ENCODE measurements at places on chromosomes 1 and 21.
A peak's percentile ranks its signal among the peaks of the same experiment; 100 is the strongest.

DNA sequence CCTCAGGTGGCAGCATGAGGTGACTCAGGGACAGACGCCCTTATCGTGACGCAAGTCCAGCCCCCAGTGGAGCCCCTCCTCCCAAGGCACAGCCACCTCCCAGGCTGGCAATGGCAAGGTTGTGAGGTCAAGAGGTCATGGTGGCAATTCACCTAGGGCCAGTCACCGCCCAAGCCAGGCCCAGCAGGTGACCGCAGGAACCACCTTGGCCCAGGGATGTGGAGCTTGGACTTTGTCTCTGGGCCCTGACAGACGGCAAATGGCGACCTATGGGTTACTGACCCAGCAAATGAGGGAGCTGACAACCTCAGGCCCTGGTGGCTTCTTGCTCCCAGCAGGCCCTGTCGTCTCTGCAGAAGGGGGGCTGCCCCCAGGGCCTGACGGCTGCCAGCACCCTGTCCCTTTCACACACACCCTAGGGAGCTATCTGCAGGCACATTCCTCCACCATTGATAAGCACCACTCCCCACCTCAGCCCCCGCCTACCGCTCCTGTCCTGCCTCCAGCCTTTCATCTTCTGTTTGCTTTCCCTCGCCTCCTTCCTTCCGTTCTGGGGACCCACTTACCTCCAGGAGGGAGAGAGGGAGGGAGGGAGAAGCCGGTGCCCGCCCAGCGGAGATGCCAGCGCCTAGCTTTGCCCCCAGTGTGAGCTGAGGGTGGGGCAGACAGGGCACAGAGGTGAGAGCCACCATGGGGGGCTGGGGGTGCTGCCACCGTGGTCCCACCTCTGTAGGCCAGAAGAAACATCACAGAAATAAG, 12.1 kb downstream of the EPHA2 start:
- DNase-seq, result peak; percentile 71

DNA sequence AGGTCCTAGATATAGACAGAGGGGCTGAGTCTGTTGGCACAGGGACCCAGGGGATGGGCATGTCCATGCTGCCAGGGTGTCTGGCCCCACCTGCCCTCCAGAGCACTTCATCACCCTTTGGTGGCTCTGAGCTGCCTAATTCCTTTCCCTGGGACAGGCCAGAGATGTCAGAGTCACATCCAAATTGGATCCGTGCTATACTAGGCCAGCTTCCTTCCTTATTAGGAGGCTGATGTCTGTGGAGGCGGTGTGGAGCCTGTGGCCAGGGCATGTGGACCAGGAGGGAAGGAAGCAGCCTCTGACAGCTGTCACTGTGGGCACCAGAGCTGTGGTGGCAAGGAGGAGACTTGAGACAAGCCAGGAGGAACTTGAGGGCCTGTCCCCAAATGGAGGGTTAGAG, 77.7 kb upstream of the TMEM51 start:
- DNase-seq, result no peak

DNA sequence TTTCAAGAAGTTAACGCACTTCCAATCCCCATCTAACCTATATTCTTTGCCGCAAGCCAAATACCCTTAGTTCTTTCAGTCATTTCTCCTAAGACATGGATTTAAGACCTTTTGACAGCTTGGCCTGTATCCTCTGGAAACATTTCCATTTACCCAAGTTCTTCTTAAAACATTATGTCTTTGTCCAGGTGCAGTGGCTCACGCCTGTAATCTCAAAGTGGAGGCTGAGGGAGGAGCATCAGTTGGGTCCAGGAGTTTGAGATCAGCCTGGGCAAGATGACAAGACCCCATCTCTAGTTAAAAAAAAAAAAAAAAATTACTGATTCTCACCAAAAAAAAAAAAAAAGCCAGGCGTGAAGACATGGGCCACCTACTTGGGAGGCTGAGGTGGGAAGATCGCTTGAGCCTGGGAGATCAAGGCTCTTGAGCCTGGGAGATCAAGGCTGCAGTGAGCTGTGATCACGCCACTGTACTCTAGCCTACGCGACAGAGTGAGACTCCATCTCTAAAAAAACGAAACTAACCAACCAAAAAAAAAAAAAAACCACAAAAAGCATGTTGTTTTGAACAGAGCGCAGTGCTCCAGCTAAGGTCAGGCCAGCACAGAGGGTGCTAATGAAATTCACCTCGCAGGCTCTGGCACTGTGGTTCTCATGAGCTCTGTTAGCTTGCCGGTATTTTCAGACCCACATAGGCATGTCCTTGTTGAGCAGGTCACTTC, 36.0 kb downstream of the NUAK2 start:
- no peak for DNase-seq

DNA sequence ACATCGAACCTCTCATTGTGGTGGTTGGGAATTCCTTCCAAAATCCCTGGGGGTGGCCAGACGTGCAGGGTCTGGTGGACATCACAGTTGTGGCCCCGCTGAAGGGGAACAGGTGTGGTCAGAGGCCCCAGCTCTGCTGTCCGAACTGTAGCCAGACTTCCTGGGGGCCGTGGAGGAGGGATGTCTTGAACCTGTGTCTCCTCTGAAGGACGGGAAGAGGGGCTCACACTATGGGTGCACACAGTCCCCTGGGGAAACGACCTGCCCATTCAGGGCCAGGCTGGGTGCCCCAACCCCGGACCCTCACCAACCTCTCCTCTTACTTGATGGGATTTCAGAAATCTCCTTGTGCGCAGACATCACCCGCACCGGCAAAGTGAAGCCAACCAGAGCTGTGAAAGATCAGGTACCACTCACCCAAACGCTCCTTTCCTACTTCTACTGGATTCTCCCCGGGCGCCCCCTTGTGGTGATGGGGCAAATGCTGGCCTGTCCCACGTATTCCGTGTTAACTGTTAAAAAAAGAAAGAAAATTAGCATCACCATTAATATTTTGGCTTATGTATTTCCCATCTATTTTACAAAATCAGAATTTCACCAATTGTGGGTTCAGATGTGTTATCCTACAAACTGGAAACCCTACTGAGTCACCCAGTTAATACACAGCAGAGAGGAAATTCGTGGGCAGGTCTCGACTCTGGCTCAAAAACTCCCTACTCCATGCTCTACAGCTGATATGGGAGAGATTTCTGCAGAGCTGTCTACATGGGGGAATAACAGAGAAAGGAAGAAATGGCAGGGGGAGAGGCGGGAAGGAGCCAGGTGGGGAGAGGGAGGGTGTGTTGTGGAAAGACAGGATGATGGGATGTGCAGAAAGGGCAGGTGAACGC, 28.1 kb downstream of the PADI4 start:
- DNase-seq, result peak; percentile 73

GRCh38 chr1:75615613-75616435, 4.9 kb upstream of the SLC44A5 start:
- peak; percentile 27 for DNase-seq

DNA sequence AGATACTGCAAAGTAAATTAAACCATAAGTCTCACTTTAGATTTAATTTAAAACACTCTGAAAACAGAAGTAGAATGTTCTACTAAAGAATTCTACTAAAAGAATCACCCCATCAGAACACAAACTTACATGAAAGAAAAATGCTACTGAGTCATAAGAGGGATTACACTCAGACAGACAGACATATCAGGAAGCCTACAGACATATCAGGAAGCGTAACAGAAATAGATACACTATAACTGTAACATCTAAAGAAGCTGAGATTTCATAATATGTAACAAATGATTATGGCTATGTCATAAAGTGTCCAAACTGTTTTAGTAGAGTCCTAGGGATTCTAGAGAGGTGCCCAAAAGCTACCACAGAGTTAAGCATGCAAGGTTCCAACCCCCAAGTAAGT, 23.9 kb downstream of the FOXJ3 start:
- no peak for DNase-seq

DNA sequence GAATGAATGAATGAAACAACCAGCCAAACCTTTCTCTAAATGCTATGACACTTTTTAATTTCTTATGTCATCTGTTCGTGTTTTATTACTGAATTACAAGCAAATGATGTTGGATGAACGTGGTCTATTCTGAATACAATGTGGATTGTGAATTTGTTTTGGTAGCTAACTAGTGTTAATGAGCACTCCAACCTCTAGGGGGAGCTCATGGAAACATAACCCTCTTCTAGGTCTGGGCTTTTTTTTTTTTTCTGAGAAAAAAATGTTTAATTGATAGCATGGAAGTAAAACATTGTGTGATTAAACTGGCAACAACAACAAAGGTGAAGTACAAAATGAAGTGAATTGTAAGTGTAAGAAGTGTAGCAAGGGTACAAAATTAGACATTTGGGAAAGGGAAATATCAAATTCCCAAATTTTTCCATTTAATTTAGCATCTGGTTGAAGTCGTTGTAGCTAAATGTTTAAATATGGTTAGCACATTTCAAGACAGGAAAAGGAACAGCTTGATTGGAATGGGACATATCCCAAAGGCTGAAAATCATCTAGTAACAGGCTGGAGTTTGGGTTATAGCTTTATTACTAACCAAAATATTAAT, 42.6 kb upstream of the PTGS2 start:
- DNase-seq, result peak; percentile 80

- peak; percentile 74 for DNase-seq
Observed at GRCh38 chr1:101130673-101131072, 105.1 kb upstream of the DPH5 start.

DNA sequence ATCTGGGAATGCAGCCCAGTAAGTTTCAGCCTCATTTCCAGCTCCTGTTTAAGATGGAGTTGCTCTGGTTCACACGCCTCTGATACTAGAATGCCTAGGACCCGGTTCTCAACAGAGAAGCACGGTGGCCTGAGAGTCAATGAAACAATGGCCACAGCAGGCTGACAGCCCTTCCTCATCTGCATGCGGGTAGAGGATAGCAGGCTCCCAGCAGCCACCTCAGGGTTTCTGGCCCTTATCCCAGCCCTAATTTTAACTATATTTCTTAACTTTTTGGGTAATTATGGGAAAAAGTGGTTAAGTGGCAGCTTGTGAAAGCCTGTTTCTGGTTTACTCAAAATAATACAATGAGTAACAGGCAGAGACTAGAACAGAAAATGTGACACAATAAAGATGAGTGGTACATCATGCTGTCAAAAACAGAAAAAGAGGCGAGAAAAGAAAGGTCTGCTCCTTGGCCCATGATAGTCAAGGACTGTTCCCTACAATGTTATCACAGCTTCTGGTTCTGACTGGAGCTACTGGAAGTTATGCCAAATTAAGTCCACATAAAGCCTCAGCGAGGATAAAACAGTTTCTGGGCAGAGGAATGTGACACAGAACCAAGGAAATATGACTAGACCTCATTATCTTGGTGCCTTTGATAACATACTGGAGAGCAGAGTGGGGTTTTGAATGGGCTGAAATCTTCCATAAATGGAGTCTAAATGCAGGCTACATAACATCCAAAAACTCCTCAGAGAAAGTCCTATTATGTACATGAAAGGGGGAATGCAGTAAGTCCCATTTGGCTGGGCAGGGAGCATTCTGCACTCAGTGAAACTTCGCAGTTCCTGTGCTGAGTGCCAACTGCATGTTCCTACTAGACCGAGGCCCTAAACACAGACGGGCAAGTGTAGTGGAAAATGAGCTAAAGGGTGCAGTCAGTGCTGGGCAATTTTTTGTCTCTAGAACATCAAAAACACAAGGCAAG, 92.1 kb downstream of the NIBAN1 start:
- no peak for DNase-seq

DNA sequence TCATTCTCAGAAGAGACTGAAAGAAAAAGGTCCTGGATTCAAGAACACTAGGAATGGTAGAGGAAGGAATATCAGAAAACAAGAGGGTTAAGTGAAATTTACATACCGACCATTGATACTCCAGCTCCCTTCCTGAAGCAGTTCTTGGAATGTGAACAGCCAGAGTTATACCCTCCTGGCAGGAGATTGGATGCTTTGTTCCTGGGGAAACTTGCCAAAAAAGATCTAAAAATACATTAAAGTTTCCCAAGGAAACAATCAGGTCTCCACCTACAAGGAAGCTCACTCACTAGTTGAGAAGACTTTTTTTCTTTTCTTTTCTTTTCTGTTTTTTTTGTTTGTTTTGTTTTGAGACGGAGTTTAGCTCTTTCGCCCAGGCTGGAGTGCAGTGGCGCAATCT, 91.1 kb downstream of the HLX start:
- no peak for DNase-seq

DNA sequence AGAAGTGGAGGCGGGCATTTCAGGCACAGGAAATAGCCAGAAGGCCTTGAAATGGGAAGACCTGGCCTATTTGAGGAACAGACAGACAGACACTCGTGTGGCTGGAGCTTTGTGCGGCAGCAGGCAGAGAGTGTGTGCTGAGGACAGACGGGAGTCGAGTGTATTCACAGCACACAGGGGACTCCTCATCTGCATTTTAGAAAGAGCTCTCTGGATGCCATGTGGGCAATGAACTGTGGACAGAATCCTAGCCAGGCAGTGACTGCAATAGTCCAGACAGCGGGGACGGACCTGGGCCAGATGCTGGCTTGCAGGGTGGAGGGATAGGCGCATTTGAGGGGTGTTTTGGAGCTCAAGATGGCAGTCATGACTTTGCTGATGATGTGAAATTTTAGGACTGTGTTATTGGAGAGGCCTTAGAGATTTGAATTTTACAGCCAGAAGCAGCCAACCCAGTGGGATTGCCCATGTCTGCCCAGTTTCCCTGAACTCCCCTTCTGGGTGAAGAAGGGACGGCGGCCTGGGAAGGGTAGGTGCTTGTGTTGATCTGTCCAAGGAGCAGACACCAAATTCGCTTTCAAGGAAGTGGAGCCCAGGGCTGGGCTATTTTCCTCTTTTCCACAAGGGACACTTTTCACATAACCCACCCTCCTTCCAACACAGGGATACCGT, 43.7 kb downstream of the CHAF1B start:
- DNase-seq, result peak; percentile 5

GRCh38 chr1:162946701-162947100, 85.7 kb upstream of the CCDC190 start:
- DNase-seq, result no peak

DNA sequence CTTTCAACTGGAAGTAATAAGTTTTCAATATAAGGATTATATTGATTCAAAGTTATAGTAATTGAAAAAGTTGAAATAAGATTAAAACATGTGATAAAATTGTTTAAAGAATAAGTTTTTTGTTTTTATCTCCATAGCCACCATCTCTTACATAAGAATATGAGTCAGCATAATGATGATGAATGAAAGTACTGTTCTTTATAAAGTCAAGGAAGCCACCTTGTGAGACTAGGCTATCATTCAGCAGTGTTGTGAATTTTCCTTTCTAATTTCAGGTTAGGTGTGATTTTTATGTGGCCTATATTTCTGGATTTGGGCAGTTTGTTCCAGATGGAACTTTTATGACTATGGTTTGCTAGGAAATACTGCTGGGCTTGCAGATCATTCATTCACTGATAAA, 22.4 kb upstream of the ASB17 start:
- peak; percentile 57 for DNase-seq

- no peak for DNase-seq
Observed at GRCh38 chr1:228366062-228366865, 40.4 kb downstream of the TRIM11 start.

GRCh38 chr1:66633159-66633558, 99.2 kb downstream of the SGIP1 start:
- DNase-seq, result no peak

DNA sequence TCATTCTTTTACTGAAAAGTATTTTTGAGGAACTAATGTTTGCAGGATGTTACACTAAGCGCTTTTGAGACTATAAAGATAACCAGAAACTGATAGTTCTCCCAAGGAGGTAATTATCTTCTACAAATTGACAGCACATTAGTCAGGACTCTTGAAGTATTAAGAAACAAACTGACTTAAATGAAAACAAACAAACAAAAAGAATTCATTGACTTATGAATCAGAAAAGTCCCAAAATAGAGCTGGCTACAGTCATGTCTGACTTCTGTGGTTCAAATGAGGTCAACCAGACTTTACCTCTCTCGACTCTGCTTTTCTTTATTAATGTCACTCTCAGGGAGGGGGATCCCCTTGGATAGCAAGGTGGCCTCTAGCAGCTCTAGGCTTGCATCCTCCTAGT, 296.8 kb downstream of the TPR start:
- DNase-seq, result no peak

- DNase-seq, result no peak
Observed at GRCh38 chr1:106072909-106073600, 983.4 kb upstream of the PRMT6 start.

Data from ELR (cell line).